ENCODE measurements at places on chromosomes 5 and 9.

DNA sequence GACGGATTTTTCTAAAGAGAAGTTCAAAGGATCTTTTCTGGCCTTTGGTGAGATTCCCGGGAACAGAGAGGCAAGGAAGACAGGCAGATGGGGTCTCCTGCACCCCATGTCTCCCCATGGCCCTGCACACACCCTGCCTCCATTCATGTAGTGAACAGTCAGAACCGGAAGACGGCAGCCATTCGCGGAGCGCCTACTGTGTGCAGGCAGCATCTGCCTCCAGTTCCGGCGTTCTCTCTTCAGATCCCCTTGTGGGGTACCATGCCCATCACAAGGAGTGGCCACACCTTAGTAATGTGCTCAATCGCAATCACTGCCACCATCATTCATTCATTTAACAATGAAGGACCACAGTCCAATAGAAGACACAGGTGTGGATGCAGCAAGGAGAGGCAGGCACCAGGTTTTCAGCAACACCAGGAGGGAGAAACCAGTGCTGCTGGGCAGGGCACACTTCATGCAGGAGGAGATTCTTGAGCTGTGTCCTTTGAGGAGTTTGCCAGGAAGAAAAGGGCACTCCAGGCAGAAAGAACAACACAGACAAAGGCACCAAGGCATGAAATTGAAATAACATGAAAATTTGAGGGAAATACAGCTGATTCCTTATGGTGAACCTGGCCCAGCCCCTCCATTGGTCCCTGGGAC, 171.5 kb upstream of the PHYKPL start:
- no peak for DNase-seq

GRCh38 chr9:121937240-121937639, 155.9 kb downstream of the TTLL11 start:
- no peak for DNase-seq

DNA sequence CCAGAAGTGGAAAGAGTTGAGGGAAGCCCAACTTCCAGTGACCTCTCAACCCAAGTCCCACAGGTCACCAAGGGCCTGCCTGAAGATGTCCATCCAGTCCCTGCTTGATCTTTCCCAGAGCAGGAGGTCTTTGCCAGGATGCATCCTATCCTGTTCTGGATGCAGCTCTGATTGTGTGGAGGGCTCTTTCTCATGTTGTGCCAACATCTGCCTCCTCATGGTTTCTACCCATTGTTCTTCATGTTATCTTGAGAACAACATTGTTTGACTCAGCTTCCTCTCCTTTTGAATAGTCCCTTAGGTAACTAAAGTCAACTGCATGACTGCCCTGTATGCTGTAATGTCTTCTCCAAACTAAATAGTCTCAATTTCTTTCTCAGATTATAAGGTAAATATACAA, 169.3 kb downstream of the CCDC192 start:
- no peak for DNase-seq

DNA sequence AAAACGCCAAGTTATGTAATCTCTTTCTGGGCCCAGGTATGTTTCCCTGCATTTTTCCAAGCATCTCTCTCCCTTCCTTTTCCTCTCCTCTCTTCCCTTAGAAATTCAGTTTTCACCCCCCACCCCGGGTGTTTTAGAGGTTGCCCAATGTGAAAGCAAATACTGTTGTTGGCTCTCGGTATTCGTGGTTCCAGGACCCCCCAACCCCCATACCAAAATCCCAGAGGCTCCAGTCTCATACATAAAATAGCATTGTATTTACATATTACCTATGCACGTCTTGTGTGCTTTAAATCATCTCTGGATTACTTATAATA, 48.8 kb downstream of the ACER2 start:
- no peak for DNase-seq

DNA sequence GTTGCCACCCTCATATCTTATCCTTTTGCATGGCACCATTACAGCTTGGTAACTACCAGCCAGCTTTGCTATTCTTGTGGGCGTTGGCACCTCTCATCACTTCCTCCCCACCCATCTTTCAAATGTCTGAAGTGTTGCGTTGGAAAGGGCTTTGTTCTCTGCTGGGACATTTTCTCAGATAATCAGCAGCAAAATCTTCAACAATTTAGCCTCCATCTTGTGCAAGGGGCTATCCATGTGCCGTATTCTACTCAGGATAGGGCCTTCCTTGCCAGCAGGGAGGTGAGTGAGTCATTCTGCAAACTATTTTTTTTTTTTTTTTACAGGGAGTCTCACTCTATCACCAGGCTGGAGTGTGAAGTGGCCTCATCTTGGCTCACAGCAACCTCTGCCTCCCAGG, 62.1 kb upstream of the NUDT12 start:
- no peak for DNase-seq

All from left renal cortex interstitium (tissue), 4 donors.